ENCODE measurements at places on chromosomes 11 and 22. TPM values are rescaled to one million over a fixed set of nuclear protein-coding genes. Genes with fewer than 3 reads are reported as not detected.

GRCh38 chr22:17917490-17917983, 106.8 kb downstream of the MICAL3 start:
- peak; percentile 43 for DNase-seq
- no peaks in the 10 kb centered on the region for H3K27me3 ChIP-seq
- no peak overlapping the region for H3K4me3 ChIP-seq
- peaks cover 43% of the 10 kb centered on the region for H3K4me1 ChIP-seq

- no peak for DNase-seq
- H3K27me3 ChIP-seq = no peaks in the 10 kb centered on the region
- no peaks in the 10 kb centered on the region for H3K4me1 ChIP-seq
- no peak overlapping the region for H3K27ac ChIP-seq
- H3K4me3 ChIP-seq = no peak overlapping the region
These were observed 187.6 kb upstream of the ANO3 start for GRCh38 chr11:26144291-26144690.

- H3K4me1 ChIP-seq = no peaks in the 10 kb centered on the region
- H3K4me3 ChIP-seq = no peak overlapping the region
- no peaks in the 10 kb centered on the region for H3K36me3 ChIP-seq
- no peaks in the 10 kb centered on the region for H3K27me3 ChIP-seq
These were observed 106.7 kb downstream of the APIP start for GRCh38 chr11:34809191-34810106.

DNA sequence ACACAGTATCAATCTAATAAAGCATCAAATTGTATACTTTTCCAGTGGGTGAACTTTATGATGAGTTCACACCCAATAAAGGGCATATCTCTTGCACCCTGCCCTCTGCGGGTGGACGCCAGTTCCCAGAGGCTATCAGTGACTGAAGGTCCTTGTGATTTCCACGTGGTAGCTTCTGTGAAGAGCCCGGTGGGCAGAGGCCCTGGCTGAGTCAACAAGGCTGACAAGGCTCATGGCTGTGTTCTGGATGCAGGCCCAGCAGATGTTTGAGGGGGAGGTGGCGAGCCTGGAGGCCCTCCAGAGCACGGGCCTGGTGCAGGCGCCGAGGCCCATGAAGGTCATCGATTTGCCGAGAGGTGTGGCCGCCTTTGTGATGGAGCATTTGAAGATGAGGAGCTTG, 71.4 kb downstream of the PIWIL3 start:
- H3K27me3 ChIP-seq = no peaks in the 10 kb centered on the region
- no peaks in the 10 kb centered on the region for H3K36me3 ChIP-seq
- no peaks in the 10 kb centered on the region for H3K4me1 ChIP-seq
- no peak overlapping the region for H3K4me3 ChIP-seq
- no peak overlapping the region for H3K27ac ChIP-seq

- H3K27ac ChIP-seq = no peak overlapping the region
- no peak overlapping the region for H3K4me3 ChIP-seq
- no peaks in the 10 kb centered on the region for H3K36me3 ChIP-seq
- DNase-seq = no peak
- H3K27me3 ChIP-seq = no peaks in the 10 kb centered on the region
These were observed 26.3 kb downstream of the FADS2 start for GRCh38 chr11:61854206-61854895.

DNA sequence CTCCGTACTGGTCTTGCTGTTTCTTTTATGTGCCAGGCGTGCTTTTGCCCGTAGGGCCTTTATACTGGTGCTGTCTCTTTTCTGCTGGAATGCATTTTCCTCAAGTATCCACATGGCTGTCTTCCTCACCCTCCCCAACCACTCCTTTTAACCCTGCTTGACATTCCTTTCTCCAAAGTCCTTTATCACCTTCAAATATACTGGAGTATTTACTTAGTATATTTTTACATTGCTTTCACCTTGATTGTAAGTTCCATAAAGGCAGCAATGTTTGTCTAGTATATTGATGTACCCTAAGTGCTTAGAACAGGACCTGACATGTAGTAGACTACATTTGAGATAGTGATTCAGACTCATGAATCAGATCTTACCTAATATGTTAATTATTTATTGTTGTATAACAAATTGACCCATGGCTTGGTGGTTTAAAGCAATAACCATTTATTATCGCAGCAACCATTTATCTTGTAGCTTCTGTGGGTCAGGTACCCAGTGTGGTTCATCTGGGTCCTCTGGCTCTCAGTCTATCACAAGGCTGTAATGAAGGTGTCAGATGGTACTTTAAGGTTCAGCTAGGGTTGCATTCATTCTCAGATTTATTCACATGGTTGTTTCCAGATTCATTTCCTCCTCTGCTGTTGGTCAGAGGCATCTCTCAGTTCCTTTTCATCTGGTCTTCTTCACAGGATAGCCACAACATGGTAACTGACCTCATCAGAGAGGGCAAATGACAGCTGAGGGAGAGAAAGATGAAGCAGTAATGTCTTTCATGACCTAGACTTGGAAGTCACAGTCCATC, 34.2 kb downstream of the DDX10 start:
- H3K27me3 ChIP-seq = no peaks in the 10 kb centered on the region
- no peak for DNase-seq
- no peak overlapping the region for H3K27ac ChIP-seq

GRCh38 chr11:65427691-65428577, 5.3 kb downstream of the NEAT1 start:
- peaks cover 9% of the 10 kb centered on the region for H3K4me1 ChIP-seq
- peak overlapping the region; percentile 66 for H3K4me3 ChIP-seq
- DNase-seq = peak; percentile 58
- H3K36me3 ChIP-seq = peaks cover 37% of the 10 kb centered on the region
- H3K27me3 ChIP-seq = no peaks in the 10 kb centered on the region

- no peak overlapping the region for H3K4me3 ChIP-seq
- H3K4me1 ChIP-seq = no peaks in the 10 kb centered on the region
- DNase-seq = no peak
These were observed 1058.2 kb downstream of the LRRC4C start for GRCh38 chr11:40401132-40401853.

GRCh38 chr11:7538466-7539454, 25.0 kb downstream of the PPFIBP2 start:
- no peaks in the 10 kb centered on the region for H3K27me3 ChIP-seq
- no peak overlapping the region for H3K4me3 ChIP-seq
- no peak for DNase-seq
- peaks cover 70% of the 10 kb centered on the region for H3K4me1 ChIP-seq

DNA sequence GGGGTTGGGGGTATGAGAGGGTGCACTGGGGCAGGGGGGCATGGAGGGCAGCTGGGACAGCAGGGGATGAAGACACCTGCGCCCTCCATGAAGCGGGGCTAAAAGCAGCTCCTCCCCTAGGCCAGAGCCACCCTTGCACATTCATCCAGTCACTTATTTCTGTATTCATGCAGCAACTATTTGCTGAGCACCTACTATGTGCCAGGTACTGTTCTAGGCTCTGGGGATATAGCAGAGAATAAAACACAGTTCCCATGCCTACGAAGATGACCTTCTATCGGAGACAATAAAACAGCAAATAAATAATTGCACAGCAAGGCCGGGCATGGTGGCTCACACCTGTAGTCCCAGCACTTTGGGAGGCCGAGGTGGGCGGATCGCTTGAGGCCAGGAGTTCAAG, 5.3 kb downstream of the ALDH3B1 start:
- no peaks in the 10 kb centered on the region for H3K36me3 ChIP-seq
- H3K4me1 ChIP-seq = peaks cover 50% of the 10 kb centered on the region
- no peaks in the 10 kb centered on the region for H3K27me3 ChIP-seq
- no peak overlapping the region for H3K27ac ChIP-seq

DNA sequence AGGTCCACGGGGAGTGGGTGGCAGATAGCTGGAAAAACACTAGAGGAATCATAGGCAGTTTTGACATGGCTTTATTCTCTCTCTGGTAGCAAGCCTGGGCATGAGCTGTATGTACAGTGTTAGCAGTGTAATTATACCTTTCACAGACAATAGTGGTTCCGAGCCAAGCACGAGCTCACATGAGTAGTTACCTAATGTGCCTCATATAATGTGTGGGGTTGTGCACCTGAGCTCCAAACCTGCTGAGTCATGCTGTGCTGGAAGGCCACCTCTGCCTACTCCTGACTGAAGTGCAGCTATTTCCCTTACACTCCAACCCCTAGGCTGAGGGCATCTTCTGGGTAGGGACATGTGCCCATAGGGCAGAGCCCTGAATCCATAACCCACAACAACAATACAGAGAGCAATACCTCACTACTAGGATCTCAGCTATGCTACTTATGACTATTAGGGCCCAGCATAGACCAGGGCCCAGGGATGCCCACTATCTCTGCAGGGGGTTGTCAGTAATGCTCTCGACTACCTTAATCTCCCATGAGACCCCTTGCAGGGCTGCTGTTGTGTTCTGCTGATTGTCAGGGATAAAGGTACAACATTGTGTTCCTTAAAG, 432.1 kb downstream of the DYNC2H1 start:
- no peaks in the 10 kb centered on the region for H3K4me1 ChIP-seq
- no peak for DNase-seq
- no peak overlapping the region for H3K27ac ChIP-seq
- H3K4me3 ChIP-seq = no peak overlapping the region

MRPL49 gene
- 112 TPM for total RNA-seq

CDC45 gene
- 1.7 TPM for total RNA-seq

DNA sequence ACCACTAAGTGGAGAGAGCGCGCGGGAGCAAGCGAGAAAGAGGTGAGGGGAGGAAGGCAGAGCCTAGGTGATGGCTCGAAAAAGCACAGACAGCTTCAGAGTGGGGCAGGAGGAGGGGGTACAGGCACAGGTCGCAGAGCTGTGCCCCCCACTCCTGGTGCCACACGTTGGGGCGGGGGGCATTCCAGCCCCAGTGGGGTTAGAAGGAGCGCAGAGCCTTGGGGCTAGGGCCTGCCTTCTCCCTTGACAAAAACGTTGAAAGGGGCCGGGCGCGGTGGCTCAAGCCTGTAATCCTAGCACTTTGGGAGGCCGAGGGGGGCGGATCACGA, 41.6 kb upstream of the ISX start:
- H3K36me3 ChIP-seq = no peaks in the 10 kb centered on the region
- H3K27me3 ChIP-seq = no peaks in the 10 kb centered on the region
- H3K4me3 ChIP-seq = no peak overlapping the region
- no peak overlapping the region for H3K27ac ChIP-seq
- DNase-seq = no peak

NXPE4 gene
- not detected for total RNA-seq

OR10V1 gene
- not detected for total RNA-seq

SEPTIN3 gene
- total RNA-seq = 0.22 TPM

- no peaks in the 10 kb centered on the region for H3K4me1 ChIP-seq
- H3K27ac ChIP-seq = no peak overlapping the region
- no peak overlapping the region for H3K4me3 ChIP-seq
- no peaks in the 10 kb centered on the region for H3K27me3 ChIP-seq
- no peak for DNase-seq
These were observed 393.0 kb upstream of the ANO3 start for GRCh38 chr11:25938952-25939351.

- H3K27ac ChIP-seq = no peak overlapping the region
- H3K4me1 ChIP-seq = no peaks in the 10 kb centered on the region
- no peaks in the 10 kb centered on the region for H3K27me3 ChIP-seq
- peaks cover 11% of the 10 kb centered on the region for H3K36me3 ChIP-seq
These were observed 17.2 kb downstream of the SLC2A11 start for GRCh38 chr22:23874871-23875270.

DNA sequence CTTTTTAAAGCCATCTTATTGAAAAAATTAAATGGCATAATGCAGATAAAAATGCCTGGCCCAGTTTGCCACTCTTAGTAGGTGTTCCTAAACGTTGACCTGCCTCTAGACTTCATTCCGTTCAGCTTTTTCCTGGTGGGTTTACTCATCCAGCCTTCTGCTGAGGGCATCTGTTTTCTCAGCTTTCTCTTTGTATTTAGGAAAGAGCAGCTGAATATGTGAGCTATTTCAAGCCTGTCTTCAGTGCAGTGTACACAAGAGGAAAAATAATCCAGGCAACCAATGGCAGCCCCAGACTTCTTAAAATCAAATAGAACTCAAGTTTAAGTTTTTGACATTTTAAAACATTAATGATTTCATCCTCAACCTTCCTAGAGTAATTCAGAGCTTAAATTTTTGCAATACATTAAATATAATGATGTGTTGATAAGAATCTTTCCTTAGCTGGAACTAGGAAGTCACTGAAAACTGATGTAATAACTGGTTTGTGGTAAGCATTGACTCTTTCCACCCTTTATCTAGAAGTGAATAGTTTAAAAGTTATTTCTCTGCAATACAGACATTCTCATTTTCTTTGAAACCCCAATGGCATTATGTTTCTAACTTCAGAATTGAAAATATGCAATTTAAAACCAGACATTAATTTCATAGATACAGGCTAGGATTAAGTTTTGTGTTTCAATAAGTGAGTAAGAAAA, 165.4 kb downstream of the AASDHPPT start:
- H3K4me1 ChIP-seq = no peaks in the 10 kb centered on the region
- no peak for DNase-seq
- no peak overlapping the region for H3K4me3 ChIP-seq

GRCh38 chr22:36009085-36009484, 19.5 kb downstream of the RBFOX2 start:
- no peak overlapping the region for H3K4me3 ChIP-seq
- H3K4me1 ChIP-seq = no peaks in the 10 kb centered on the region
- H3K27me3 ChIP-seq = no peaks in the 10 kb centered on the region
- no peak for DNase-seq
- no peak overlapping the region for H3K27ac ChIP-seq

OR5A1 gene
- not detected for total RNA-seq

GRCh38 chr11:104637662-104638170, 260.5 kb downstream of the CASP12 start:
- H3K36me3 ChIP-seq = no peaks in the 10 kb centered on the region
- no peaks in the 10 kb centered on the region for H3K27me3 ChIP-seq
- no peak overlapping the region for H3K4me3 ChIP-seq
- no peak for DNase-seq
- no peak overlapping the region for H3K27ac ChIP-seq
- no peaks in the 10 kb centered on the region for H3K4me1 ChIP-seq

GRCh38 chr22:44378380-44378779, 65.6 kb upstream of the SHISAL1 start:
- no peak overlapping the region for H3K4me3 ChIP-seq
- no peak overlapping the region for H3K27ac ChIP-seq
- DNase-seq = no peak
- no peaks in the 10 kb centered on the region for H3K36me3 ChIP-seq

SPA17 gene
- total RNA-seq = 13.8 TPM

GRIA4 gene
- not detected for total RNA-seq

CCDC81 gene
- 1.0 TPM for total RNA-seq

MAJIN gene
- 0.27 TPM for total RNA-seq

DNA sequence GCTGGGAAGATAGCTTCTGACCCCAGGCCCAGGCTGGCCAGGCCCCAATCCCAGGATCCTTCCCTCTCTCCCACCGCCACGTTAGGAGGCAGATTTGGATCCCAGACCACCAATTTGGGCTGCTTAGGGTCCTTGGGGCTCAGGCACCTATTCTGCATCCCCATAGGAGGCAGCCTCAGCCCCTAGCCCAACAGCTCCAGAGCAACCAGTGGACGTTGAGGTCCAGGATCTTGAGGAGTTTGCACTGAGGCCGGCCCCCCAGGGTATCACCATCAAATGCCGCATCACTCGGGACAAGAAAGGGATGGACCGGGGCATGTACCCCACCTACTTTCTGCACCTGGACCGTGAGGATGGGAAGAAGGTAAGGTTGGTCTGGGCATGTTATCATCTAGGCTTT, 16.1 kb downstream of the TUB start:
- H3K4me1 ChIP-seq = no peaks in the 10 kb centered on the region
- H3K27ac ChIP-seq = no peak overlapping the region
- H3K4me3 ChIP-seq = no peak overlapping the region

Data from thyroid gland (tissue), 4 donors.